GM13977 (cell line): ENCODE measurements at places on chromosomes 4 and X.

DNA sequence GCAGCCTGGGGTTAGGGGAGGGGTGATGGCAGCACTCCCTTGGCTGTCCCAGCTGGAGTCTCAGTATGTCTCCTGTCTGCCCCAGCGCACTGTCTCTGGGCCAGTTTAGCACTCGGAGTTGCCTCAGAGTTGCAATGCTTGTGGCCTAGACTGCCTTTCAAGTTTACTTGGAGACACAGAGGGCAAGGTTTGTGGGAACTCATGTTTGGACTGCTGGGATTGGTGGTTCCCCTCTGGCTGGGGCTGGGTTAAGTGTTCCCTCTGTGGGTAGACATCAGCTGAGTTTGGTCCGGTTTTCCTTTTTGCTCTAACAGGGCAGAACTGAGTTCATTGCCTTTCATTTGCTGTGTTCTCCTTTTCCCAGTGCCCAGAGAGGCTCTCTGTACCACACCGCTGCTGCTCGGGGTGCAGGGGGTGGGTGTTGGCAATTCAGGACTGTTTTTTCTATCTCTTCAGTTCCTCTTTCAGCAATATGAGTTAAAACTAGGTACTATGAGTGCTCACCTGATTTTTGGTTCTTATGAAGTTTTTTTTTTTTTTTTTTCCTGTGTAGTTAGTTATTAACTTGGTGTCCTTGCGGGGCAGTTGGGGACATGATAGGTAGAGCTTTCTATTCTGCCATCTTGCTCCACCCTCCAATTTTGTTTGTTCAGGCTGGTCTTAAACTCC is 17.2 kb downstream of the RAB33B start:
- no peak for DNase-seq

DNA sequence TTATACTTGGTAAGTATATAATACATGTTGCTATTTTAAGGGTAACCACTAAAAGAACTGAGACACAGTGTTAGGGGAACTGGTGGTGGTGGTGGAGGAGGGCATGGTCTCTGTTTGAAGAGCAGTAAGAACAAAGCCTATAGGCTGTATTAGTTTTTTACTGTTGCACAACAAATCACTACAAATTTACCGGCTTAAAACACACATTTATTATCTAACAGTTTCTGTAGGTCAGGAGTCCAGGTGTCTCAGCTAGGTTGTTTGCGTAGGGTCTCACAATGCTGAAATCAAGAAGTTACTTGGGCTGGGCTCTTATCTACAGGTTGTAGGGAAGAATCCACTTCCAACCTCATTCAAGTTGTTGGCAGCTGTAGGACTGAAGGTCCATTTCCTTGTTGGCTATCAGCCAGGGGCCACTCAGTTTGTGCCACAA is 52.6 kb downstream of the CASK start:
- no peak for DNase-seq

DNA sequence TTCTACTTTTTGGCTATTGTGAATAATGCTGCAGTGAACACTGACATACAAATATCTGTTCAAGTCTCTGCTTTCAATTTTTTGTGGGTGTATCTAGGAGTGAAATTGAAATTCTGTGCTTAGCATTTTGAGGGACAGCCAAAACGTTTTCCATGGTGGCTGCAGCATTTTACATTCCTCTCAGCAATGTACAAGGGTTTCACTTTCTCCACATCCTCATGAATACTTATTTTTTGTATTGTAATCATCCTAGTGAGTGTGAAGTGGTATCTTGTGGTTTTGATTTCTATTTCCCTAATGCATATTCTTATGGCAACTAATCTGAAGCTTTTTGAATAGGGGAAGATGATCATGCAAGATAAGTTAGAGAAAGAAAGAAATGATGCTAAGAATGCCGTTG is 40.3 kb downstream of the HSPA4L start:
- DNase-seq: no peak

GRCh38 chr4:37684154-37684553 is 2.0 kb downstream of the RELL1 start:
- DNase-seq: no peak

DNA sequence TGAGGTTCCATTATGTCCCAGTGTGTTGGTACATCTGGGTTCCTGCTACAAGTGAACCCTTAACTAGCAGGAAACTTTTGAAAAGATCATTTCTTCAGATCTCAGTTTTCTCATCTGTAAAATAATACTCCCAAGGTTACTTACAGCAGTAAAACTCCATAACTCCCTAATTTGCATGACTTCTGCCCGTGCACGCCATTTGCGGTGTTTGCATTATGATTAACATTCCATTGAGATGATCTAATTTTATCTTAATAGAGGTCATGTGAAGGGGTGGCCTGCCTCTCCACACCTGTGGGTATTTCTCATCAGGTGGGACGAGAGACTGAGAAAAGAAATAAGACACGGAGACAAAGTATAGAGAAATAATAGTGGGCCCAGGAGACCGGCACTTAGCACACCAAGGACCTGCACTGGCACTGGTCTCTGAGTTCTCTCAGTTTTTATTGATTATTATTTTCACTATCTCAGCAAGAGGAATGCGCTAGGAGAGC is 219.8 kb downstream of the TLL1 start:
- DNase-seq: no peak

DNA sequence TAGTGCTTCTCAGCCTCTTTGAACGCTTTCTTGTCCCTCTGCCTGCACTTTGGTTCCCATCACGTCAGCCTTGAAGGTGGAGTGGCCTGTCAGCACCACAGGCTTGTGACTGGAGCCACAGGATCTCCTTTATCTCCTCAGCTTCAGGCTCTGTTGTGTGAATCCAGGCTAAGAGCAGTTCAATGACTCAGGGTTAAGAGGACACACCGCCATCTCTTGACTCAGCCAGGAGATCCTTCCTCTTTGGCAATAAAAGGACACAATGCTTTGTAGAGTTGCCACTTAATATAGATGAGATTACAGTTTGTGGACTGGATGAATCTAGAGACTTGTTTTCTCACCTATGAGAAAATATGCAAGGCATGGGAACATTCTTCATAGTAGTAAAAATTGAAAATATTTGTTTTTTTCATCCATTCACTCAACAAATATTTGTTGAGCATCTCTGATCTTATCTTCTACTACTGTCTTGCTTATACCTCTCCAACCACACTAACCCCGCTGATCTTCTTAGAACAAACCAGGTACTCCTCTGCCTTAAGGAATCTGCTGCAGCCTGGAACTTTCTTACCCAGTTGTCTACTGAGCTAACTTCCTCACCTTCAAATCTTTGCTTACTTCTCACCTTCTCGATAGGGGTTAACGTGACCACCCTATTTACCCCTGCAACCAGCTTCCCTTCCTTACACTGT is 62.3 kb downstream of the UCHL1 start:
- no peak for DNase-seq

DNA sequence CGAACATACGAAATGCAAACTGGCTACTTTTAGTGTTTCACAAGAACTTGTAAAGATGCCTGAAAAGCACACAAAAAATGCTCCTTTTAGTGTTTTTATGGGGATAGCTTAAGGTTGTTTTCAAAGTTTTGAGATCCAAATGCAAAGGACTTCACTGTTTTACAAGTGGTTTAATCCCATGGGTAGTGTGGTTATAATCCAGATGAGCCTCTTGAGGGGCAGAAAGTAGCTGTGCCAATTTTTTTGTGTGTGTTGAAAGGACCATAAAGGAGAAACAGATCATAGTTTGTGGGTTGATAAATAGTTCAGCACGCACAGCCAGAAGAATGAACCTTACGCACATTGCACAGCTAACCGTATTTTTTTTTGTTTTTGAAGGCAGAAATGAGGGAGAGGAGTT is 126.9 kb upstream of the GIMD1 start:
- DNase-seq: no peak

DNA sequence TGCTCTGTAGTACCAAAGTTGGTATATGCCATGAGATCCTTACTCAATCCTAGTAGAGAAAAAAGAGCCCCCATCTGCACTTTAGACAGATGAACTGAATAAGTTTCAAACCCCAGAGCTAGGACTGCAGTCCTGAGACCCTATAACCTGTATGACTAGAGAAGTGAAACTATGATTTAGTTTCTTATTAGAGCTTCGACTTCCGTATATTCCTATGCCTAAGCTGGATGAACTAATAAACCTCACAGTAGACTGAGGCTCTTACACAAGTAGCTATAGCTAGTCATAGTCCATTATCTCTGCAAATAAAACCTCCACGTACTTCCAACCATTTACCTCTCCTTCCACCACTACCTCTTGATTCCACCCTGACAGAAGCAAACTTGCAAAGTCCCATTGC is 6.3 kb upstream of the OTUD4 start:
- DNase-seq: peak; percentile 26

GRCh38 chr4:5165420-5166369 is 114.4 kb downstream of the STK32B start:
- DNase-seq: no peak

DNA sequence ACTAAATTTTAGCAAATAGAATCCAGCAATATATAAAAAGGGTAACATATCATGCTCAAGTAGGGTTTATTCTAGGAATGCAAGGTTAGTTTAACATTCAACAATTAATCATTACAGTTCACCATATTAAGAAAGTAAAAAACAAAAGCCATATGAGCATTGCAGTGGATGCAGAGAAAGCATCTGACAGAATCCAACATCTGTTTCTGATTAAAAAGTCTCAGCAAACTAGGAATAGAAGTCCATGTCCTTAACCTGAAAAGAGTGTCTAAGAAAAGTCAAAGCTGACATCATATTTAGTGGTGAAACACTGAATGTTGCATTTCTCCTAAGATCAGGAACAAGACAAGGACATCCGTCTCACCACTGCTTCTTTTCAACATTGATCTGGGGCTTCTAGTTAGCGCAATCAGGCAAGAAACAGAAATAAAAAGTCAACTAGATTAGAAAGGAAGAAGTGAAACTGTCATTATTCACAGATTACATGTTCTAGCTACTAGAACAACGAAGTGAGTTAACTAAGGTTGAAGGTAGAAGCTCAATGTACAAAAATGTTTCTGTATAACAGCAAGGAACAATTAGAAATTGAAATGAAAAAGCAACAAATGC is 49.3 kb downstream of the MRPL1 start:
- DNase-seq: peak; percentile 8

DNA sequence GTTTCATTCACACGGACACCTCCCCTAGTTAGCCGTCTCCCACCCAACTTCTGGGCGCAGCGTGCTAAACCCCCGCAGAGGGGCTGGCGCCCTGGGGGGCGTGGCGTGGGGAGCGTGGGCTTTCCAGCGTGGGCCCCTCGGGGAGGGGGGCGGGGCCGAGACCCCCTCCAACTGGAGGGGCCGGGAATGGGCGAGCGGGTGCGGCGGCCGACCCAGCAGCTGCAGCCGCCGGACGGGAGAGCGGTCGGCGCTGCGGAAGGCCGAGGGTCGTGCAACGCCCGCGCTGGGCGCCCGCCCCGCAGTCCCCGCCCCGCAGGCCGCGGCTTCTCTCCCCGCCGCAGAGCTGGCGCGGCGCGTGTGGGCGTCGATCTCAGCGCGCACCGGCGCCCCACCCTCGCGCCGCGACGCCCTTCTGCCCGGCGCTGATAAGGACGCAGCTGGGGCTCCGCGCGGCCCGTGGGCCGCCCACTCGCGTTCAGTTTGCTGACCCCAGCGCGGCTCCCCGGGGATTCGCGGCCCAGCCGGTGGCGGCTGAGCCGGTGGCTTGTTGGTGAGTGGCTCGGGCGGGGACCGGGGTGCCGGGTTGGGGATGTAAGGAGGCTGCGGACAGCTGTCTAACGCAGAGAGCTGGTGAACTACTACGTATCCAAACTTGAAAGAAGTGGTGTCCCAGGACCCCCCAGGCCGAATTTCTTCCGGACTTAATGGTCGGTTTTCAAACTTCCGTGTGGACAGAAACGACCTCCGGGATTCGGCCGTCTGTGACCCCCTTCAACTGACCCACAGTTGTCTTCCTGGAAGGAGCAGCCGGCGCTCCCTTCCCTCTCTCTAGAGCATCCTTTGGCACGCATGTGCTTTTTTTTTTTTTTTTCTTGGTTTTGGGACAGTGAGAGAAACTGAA is 1.5 kb downstream of the FHDC1 start:
- peak; percentile 61 for DNase-seq

DNA sequence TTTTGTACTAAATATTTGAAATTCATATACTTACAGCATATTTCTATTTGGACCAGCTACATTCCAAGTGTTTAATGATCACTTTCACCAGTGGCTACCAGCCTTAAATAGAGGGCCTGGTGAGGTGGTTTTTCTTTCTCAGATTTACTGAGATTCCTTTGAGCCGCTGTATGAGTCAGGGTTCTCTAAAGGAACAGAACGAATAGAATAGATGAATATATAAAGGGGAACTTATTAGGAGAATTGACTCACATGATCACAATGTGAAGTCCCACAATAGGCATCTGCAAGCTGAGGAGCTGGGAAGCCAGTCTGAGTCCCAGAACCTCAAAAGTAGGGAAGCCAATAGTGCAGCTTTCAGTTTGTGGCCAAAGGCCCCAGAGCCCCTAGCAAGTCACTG is 146.2 kb upstream of the TLL1 start:
- DNase-seq: no peak

- DNase-seq: no peak
Observed at GRCh38 chrX:12128017-12128416, 10.3 kb upstream of the FRMPD4 start.

- no peak for DNase-seq
Observed at GRCh38 chrX:6708676-6709380, 173.9 kb upstream of the VCX3A start.

GRCh38 chrX:132373610-132374009 is 115.2 kb downstream of the MBNL3 start:
- DNase-seq: no peak

GRCh38 chrX:133988010-133988409 is 2.6 kb upstream of the GPC3 start:
- DNase-seq: no peak

- DNase-seq: no peak
Observed at GRCh38 chr4:7159923-7160322, 32.4 kb upstream of the SORCS2 start.

DNA sequence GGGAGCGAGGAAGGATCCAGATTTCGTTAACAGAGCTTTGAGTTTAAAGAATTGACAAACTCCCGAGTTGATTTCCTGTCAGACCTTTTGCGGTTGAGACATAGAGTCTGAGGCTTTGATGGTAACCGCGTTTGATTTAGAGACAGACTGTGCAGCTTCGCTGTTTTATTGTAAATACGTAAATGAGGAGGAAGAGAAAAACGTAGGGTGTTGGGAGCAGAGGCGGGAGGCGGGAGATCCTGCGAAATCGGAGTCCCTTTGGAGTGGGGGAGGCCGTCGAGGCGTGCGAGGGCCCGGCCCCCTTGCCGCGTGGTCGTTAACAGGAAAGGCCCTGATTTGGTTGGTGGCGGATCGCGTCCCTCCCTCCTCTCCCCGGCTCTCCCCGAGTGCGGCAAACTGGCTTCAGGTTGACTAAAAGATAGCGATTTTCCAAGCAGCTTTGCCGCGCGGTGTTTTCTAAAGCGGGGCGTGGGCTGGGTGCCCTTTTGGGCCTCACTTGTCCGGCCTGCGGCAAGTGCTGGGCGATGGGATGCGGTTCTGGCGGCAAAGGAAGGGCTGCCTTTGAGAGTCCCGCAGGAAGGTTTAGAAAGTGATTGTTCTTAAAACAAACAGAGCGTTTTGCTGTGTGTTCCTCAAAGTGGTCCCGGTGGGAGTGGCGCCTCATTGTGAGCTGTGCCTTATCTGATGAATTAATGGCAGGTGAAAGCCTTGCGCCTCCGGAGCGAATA is 857 bp downstream of the SCML1 start:
- DNase-seq: no peak

- DNase-seq: no peak
Observed at GRCh38 chr4:29051381-29051965, 1668.7 kb upstream of the PCDH7 start.
